ENCODE measurements at places on chromosomes 2 and 18.

DNA sequence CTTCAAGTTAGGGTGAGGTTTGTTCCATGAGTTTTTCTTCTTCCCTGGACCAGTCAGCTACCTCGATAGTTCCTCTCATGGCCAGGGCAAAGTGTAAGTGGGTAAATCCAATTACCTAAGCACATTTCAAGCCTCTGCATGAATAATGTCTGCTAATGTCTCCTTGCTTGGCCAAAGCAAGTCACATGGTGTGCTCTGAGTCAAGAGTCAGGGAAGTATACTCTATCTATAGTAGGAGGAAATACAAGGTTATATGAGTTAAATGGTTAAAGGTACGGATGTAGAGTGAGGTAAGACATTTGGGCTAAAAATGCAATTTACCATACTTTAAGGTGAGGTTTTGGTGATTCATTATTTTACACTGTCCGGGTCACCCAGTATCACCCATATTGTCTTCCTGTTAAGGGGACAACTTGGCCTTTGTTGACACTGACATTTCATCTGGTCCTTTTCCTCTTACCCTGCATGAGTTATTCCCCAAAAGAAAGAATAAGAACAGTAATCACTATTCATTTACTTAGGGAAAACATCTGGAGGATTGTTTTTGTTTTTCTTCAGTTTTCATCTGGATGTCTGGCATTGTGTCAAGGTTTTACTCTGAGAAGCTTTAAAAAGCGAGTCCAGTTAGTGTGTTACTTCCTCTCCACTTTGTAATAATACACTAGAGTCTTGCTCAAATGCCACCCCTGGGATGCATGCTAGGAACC, 405.5 kb downstream of the RND3 start:
- no peak for DNase-seq

GRCh38 chr2:199589306-199589705, 131.6 kb upstream of the SATB2 start:
- DNase-seq = no peak

DNA sequence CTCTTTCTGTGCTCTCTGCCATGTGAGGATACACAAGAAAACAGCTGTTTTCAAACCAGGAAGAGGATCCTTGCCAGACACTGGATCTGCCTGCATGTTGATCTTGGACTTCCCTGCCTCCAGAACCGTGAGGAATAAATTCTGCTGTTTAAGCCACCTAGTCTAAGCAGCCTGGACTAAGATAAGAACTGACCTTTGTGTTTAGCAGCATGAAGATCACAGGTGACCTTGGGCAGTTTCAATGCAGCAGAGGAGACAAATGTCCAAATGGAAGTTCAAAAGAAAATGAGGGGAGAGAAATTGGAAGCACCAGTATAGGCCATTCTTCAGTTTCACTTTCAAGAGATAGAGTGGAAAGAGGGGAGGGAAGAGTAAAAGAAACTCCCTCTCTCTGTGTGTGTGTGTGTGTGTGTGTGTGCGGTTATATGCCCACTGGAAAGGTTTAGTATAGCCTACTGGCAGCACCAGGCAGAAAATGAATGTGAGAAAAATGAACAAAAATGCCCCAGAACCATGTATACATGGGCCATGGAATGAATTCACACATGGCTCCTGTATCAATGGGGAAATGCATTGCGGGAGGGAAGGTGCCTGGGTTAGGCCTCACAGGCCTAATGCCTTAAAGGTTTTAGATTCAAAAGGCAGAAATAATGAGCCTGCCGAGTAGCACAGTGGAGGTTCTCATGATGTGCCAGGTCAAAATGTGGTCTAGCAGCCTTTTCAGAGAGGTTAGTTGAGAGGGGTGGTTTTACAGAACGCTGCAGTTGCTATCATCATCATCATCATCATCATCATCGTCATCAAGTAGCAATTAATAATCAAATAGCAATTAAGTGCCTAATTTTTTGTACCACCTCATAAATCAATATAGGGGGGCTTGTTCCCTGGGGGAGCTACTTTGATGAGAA, 1.1 kb upstream of the CERS6 start:
- no peak for DNase-seq

- DNase-seq = no peak
Observed at GRCh38 chr2:232117413-232117812, 155.9 kb downstream of the DIS3L2 start.

DNA sequence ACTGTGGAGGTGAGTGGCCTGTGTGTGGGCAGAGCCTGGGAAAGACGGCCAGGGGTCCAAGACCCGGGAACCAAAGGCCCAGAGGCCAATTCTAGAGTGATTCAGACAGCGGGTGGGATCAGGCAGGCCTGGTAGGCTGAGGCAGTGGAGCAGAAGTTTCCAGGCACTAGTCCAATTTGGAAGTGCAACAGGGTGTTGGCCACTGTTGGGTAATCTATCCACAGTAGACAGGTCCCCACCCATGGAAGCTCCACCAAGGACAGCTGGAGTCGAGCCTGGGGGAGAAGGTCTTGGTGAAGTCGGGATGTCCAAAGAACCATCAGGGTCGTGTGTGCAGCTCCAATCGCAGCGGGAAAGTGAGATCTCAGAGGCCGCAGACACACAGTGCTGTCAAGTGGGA, 125.8 kb upstream of the COPS8 start:
- DNase-seq = no peak

GRCh38 chr18:70284976-70285620, 3.7 kb upstream of the SOCS6 start:
- no peak for DNase-seq

DNA sequence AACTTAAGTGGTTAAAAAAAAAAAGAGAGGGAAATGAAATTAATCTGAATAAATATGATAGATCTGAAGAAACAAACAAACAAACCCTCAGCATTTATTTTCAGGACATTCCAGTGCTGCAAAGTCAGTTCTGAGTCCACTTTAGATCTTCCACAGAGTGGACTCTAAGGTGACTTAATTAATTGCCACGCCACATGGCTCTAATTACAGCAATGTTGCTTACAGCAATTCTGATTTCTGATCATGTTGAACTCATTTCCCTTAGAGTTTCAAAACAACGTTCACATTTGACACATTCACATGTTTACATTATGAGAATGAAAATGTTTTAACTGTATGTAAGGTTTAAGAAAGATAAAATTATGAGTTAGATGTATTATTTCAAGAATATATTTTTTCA, 38.6 kb upstream of the RASGRP3 start:
- no peak for DNase-seq

GRCh38 chr18:62612289-62612645, 89.4 kb downstream of the ZCCHC2 start:
- DNase-seq = no peak

- peak; percentile 69 for DNase-seq
Observed at GRCh38 chr2:132477962-132478361, 61.4 kb downstream of the GPR39 start.

DNA sequence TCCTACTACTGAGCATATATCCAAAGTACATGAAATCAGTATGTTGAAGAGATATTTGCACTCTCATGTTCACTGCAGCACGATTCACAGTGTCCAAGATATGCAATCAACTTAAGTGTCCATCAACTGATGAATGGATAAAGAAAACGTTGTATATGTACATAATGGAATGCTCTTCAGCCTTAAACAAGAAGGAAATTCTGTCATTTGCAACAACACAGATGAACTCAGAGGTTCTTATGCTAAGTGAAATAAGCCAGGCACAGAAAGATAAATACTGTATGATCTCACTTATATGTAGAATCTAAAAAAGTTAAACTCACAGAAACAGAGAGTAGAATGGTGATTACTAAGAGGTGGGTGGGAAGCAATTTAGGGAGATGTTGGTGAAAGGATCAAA, 149.2 kb downstream of the EVA1A start:
- DNase-seq = no peak

DNA sequence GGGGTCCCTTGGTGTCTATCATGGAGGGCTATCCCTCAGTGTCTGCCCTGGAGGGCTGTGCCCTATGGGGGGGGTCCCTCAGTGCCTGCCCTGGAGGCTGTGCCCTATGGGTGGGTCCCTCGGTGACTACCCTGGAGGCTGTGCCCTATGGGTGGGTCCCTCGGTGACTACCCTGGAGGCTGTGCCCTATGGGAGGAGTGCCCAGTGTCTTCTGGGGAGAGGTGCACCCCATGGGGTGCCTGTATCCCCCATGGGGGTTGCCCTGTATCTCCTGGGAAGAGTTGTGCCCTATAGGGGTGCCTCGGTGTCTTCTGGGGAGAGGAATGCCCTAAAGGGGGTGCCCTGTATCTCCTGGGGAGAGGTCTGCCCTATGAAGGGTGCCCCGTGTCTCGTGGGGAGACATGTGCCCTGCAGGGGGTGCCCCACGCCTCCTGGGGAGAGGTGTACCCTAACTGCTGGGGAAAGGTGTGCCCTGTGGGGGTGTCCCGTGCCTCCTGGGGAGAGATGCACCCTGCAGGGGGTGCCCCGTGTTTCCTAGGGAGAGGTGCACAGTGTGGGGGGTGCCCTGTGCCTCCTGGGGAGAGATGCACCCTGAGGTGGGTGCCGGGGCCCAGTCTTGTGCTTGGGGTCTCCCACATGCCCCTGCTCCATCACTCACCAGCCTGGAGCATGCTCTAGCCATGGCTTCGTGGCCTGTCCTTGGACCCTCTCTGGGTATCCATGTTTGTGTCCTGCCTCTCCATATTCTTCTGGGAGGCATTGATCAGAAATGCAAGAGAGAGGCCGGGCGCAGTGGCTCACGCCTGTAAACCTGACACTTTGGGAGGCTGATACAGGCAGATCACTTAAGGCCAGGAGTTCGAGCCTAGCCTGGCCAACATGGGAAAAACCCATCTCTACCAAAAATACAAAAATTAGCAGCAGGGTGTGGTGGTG, 215.6 kb downstream of the HDAC4 start:
- DNase-seq = no peak

- no peak for DNase-seq
Observed at GRCh38 chr2:46373238-46373637, 76.0 kb downstream of the EPAS1 start.

- peak; percentile 59 for DNase-seq
Observed at GRCh38 chr2:189293164-189293563, 113.6 kb upstream of the COL5A2 start.

DNA sequence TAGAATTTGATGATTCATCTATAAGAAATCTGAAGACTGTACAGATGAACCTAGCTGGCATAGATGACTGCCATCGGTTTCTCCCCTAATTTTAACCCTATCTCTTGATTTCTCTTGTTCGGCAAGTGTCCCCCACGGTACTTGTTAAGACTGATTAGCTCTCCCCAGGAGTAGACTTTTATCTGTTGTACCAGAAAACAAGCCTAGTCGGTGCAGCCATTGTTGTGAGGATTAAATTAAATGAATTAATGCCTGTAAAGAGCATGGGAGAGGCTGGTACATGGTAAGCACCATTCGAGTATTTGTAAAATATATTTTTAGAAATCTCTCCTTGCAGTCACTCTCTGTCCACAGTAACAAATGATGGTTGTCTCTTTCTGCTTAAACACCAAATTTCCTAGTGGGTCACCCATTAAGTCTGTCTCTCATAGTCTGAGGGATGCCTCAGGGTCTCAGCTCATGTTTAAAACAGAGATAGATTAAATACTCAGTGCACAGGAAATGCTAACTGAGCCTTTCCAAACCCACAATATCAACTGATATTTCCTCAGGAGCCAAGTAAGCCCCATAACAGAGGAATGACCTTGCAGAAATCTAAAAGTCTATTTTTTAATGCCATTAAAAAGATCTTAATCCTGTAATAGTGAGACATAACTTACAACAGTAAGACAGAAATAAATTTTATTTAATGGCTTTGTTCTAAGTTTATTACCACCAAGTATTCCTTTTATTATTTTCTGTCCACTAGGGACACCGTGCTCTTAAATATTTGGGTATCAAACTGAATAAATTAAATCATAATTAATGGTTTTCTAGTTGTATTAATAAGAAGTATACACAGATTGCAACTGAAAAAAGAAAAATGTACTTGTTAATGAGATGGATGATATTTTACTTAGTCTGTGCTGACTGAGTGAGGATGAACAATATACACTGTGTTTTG, 2.9 kb upstream of the B4GALT6 start:
- no peak for DNase-seq

DNA sequence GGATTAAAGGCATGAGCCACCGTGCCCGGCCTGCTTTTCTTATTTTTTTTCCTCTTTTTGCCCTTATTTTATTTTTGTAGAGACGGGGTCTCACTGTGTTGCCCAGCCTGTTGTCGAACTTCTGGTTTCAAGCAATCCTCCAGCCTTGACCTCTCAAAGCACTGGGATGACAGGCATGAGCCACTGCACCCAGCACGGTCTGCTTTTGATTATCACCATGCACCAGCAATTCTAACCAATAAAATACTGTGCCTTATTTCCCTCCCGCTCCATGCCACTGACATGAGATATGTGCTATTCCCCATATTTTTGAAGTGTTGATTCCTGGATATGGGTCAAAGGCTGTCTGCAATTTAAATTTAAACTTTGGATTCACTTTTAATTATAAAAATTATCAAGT, 42.9 kb downstream of the ACYP2 start:
- no peak for DNase-seq

DNA sequence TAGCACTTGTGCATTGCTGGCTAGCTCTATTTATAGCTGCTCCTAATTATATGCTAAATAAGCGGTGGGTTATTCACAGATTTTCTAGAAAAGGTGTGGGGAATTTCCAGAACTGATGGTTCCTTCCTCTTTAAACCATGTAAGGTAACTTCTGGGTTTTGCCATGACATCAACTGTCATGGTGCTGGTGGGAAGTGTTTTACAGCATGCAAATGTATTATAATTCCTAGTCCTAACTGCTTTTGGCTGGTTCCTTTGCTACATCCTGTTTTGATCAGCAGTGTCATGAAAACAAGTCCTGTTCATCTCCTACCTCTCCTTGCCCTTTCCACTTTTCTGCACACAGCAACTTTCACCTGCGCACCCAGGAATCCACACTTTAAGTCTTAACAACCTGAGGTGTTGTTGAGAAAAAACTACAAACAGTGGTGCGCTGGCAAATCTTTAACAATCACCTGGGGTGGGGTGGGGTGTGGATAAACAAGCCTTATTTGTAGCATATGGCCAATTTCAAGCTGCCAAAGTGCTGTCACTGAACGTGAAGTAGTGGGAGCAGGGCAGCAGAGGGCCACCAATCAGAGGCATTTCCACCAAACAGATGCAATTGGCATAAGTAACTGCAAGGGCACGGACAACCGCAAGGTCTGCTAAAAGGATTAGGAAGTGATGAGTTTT, 33.4 kb upstream of the SKOR2 start:
- DNase-seq = no peak

DNA sequence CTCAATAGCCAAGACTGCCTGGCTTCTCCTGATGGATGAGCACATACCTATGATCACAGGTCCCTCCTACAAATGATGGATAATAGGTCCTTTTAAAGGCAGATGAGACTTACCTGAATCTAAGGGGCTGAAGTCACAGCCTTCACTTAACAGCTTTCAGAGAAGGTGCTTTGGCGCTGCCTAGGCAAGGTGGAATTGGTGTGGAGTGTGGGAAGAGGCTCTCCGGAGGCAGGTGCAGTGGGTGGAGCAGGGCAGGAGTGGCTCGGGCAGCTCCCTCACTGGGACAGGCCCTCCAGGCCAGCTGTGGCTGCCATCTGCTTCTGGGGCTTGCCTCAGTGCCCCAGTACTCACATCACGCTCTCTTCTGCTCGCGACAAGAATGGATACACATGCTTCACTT, 99.0 kb upstream of the TPO start:
- no peak for DNase-seq

GRCh38 chr2:212364112-212364985, 174.3 kb downstream of the ERBB4 start:
- peak; percentile 37 for DNase-seq

GRCh38 chr2:175552902-175553301, 371.4 kb upstream of the ATP5MC3 start:
- no peak for DNase-seq

All from GM04503 (cell line).